Brain pericyte (primary cell): ENCODE measurements at places on chromosomes 6 and 20.

- no peak for DNase-seq
Measured at GRCh38 chr20:47791084-47791599, 5.9 kb upstream of the SULF2 start.

DNA sequence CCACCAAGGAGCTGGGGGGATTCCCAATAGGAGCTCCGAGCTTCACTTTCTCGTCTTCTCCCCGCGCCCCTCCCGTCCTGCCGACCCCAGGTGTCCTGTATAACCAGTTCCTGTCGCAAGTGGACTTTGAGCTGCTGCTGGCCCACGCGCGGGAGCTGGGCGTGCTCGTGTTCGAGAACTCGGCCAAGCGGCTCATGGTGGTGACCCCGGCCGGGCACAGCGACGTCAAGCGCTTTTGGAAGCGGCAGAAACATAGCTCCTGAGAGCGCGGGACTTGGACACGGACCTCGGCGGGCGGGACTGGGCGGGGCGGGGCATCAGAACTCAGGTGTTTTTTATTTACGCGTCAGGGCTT, 340 bp upstream of the VARS2 start:
- no peak for DNase-seq

DNA sequence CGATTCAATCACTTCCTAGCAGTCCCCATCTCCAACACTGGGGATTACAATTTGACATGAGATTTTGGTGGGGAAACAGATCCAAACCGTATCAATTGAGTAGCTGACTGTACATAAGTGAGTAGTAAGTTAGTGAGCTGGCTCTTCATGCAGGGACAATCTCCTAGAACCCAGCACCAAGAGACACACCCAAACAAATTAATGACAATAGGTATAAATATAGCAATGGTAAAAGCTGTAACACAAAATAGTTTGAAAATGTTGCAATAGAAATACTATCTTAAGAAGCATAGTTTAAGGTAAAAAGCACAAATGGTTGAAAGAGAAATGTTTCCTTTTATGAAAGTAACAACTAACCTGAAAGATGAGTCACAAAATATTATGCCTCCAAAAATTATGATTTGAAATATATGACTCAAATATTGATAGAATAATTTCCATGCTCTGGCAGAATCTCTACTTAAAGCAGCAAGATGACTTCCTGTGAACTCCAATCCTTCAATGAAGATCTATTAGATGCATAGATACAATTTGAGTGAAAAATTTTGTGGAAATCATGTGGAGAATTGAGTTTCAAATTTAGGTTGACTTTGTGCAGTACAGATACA, 5.4 kb upstream of the SIRPB1 start:
- no peak for DNase-seq

DNA sequence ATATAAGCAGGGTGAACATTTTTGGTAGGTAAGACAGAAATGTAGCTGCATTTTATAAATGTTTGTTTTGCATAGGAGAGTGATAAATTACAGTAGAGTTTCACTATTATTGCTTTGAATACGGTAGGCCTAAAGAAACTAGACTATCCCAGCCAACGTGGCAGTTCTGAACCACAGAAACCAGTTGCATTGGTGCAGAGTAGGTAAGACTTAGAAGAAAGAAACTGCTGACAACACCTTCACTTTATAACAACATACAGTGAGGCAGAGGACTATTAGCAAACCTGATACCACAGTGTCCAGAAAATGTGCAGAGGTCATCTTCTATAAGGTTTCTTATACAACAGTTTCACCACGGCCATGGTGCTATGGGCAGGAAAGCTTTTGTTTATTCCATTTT, 566.1 kb downstream of the KIF16B start:
- DNase-seq = no peak

- no peak for DNase-seq
Measured at GRCh38 chr6:89082486-89082891, 1.9 kb downstream of the PNRC1 start.

DNA sequence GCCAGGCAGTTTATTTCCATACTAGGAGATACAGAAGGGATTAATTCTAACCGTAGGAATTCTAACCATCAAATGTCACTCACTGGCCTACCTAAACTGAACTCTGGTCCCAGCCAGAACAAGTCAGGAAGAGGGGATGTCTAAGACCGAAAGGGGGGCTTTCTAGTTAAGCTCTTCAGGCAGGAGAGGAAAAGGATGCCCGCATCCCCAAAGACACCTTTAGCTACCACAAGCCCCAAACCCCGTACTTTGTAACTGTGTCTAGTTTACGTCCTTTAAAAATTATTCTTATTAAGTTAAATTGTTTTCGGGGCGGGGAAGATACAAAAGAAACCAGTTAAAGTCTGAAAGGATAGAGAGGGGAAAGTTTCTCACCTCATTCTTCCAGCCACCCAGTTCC, 1.2 kb upstream of the ZNF76 start:
- no peak for DNase-seq

DNA sequence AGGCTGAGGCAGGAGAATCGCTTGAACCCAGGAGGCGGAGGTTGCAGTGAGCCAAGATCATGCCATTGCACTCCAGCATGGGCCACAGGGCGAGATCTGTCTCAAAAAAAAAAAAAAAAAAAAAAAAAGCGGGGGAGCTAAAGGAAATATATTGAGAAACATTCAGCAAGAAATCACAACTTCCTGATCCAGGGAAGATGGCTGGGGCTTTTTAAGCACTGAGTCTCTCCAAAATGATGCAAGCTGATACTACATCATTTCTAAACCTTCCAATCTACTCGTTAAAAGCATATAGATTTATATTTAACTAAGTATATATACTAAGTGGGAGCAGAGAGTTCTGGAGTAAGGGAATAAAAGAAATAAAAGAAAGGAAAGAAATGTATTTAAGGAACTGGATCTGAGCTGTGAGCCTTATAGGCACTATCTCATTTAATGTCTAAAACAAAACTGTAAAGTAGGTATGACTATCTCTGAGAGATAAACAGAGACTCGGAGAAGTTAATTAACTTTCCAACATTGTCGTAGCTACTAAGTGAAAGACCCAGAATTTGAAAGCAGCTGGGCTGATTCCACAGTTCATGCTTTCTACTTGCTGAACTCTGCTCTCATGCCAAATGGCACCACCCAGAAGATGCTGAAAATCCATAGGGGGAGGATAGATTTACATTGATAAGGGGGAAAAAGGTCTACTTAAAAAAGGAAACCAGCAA, 215.0 kb upstream of the MARCKS start:
- no peak for DNase-seq

DNA sequence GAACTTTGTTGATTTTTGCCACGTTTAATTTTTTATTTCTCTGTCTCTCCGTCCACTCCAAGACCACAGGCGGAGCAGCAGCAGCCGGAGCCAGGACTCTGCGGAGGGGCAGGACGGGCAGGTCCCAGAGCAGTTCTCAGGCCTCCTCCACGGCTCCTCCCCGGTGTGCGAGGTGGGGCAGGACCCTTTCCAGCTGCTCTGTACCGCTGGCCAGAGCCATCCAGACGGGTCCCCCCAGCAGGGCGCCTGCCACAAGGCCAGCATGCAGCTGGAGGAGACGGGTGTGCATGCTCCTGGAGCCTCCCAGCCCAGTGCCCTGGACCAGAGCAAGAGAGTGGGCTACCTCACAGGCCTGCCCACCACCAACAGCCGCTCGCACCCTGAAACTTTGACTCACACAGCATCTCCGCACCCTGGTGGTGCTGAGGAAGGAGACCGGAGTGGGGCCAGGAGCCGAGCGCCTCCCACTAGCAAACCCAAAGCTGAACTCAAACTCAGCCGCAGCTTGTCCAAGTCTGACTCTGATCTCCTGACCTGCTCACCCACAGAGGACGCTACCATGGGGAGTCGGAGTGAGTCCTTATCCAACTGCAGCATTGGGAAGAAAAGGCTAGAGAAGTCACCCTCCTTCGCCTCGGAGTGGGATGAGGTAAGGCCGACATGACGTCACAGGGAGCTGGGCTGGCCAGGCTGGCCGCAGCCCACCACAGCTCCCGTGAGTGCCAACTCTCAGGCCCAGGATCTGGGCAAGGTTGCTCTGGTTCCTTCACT, 123.5 kb downstream of the TCP11 start:
- DNase-seq = no peak

DNA sequence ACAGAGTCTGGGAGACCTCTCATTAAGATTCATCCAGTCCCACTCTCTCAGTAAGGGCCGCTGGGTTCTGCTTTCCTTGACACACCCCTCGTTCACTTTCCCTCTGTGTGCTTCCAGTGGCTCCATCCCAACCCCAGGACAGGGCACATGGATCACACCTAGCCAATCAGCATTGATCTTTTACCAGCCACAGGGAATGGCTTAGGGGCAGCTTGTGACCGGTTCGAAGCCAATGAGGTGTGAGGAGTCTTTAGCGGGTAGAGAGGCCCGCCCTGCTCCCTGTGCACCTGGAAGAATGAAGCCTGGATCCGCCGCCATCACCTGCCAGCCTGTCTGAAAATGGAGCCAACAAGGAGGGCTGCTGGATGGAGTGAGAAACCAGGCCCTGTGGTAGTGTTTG, 35.2 kb upstream of the OVOL2 start:
- DNase-seq = no peak

GRCh38 chr6:80553071-80553740, 446.7 kb downstream of the BCKDHB start:
- peak; percentile 57 for DNase-seq

DNA sequence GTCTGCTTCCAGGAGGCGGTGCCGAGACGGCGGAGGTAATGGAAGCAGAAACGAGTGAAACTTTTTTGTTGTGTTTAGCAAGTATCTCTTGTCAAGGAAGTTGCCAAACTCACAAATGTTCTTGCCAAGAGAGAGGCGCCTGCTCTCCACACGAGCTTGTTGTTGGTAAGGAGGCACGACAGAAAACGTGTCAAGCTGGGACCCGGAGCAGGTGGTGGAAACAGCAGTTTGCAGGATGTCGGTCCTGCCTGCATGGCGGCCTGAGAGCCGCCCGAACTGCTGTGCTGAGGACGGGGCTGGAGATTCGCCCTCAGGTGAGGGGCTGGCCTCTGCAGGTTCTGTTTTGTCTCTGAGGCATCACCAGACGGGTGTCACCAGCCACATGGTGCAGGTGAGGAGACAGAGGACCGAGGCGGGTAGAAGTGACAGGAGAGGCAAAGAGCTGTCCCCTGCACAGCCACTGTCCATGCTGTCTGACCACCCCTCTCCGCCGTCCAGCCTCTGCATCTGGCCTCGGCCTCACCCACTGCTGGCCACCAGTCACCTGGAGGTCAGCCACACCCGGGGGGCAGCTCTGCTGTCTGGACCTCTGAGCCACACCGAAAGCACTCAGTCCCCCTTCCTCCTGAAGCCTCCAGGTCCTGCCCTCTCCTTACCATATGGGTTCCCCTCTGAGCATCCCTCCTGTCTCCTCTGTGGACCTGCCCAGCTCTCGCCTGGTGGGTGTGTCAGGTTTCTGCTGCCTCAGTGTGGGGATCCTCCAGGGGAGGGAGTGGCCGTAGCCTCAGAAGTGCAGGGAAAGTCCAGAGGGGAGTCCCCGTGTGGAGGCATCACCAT, 261.5 kb downstream of the TAF4 start:
- DNase-seq = no peak

DNA sequence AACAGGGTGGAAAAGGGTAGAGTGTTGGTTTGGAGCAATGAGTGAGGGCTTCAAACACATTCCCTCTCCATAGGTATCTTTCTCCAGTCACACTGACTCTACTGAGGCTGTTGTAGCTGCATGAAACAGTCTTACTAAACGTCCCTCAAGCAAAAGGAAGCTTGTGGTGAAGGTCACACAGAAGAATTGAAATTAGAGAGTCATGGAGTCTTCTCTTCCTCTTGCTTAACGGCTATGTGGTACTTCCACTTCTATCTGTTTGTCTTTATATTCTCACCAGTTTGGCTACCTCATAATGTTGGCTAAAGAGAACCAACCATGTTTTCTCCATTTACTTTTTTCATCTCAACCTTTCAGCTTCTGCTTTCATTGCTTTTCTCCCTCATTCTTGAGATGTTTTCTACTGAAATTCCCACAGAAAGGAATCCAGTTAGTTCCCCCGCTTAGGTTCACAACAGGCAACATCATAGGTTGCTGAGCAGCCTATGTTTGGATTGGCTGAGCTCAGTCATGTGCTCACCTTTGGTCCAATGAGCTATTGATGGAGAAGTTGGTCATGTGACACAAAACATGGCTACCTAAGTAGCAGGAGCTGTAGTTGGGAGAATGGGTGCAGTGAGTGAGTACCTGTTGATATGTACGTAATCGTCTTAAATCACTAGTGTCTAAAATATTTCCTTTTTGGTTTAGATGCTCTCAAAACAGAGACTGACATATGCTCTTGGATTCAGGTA, 99.8 kb downstream of the SNAP25 start:
- no peak for DNase-seq

DNA sequence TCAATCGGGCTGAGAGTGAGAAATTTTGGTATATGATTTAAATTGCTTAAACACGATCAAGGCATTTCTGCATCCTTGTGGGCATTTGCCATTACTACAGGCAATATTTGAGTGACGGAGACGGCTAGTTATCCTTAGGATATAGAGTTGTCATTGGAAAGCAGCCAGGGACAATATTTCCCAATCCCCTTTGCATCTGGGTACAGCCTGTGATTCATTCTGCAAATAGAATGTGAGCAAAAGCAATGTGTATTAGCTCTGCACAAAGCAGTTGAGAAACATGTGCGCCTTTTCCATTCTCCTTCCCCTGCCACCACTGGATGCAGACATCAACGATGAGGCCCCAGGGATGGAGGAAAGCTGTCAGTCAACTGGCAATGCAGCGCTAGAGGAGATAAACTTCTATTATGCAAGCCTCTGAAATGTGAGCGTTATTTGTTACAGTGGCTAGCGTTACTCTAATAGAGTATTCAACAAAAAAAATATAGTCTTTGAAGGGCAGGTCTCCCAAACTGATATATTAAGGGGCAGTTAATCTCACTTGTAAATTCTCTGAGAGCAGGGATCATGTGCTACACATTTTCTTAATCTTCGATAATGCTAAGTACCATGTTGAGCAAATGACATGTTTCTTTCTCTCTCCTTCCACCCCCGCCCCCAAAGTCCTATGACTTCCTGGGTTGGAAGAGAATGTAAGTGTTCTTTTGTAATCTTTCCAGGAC, 37.1 kb upstream of the NCOA3 start:
- DNase-seq = peak; percentile 96

DNA sequence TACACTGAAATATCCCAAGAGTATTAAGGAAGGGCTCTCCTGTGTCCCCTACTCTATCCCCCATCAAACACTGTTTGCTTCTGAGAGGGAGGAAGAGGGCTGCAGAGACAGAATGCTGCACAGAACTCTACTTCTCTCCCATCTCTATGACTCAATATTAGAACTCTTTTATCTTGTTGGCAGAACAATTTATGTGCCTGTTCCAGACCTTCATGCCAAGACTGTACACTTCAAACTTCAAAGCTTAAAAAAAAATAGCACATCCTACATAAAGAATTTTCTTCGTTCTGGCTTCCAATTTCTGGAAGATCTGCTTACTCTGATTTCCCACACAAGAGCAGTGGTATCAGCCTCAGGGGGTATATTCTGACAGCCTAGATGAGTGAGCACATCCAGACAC, 19.6 kb upstream of the GPR63 start:
- DNase-seq = no peak

DNA sequence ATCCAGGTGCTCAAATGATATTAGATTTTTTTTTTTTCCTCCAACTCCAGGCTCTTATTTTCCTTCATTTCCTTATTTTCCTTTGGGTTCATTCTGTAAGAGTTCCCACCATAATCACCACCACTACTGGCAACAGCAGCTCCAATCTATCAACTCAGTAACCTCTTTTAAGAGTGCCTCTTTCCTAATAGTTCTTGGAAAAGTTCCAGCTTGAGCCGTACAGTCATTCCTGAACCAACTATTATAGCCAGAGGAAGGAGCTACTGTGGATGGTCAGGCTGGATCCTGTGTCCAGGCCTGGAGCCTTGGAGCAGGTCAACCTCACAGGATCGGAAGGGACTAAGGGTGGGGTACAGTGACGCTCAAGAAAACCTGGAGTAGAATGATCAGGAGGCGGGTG, 4.2 kb upstream of the ANGPT4 start:
- no peak for DNase-seq
